ENCODE measurements at places on chromosomes 6 and 20. TPM values are rescaled to one million over a fixed set of nuclear protein-coding genes. Genes with fewer than 3 reads are reported as not detected.

GRCh38 chr20:57837208-57838035 lies 127.6 kb upstream of the PMEPA1 start:
- no peak overlapping the region for H3K4me3 ChIP-seq
- peaks cover 71% of the 10 kb centered on the region for H3K27me3 ChIP-seq
- H3K36me3 ChIP-seq = no peaks in the 10 kb centered on the region

- no peak overlapping the region for H3K27ac ChIP-seq
- DNase-seq = no peak
- no peaks in the 10 kb centered on the region for H3K4me1 ChIP-seq
- no peaks in the 10 kb centered on the region for H3K36me3 ChIP-seq
- H3K4me3 ChIP-seq = no peak overlapping the region
- no peaks in the 10 kb centered on the region for H3K27me3 ChIP-seq
These were observed 370.7 kb downstream of the RFPL4B start for GRCh38 chr6:112717856-112718255.

- no peaks in the 10 kb centered on the region for H3K27me3 ChIP-seq
- H3K4me1 ChIP-seq = peaks cover 30% of the 10 kb centered on the region
- no peak overlapping the region for H3K4me3 ChIP-seq
- no peak overlapping the region for H3K27ac ChIP-seq
- no peak for DNase-seq
- H3K36me3 ChIP-seq = no peaks in the 10 kb centered on the region
These were observed 58.4 kb downstream of the ANKEF1 start for GRCh38 chr20:10093087-10093591.

Gene RAET1G
- polyA plus RNA-seq = 12.1 TPM

Gene RIMS1
- polyA plus RNA-seq = not detected

Measured in keratinocyte (primary cell).